ENCODE measurements at places on chromosomes 2 and 18.

- no peak overlapping the region for H3K4me3 ChIP-seq
- H3K27ac ChIP-seq: no peak overlapping the region
- no peaks in the 10 kb centered on the region for H3K27me3 ChIP-seq
- DNase-seq: no peak
- peaks cover 4% of the 10 kb centered on the region for H3K4me1 ChIP-seq
- H3K36me3 ChIP-seq: no peaks in the 10 kb centered on the region
Measured at GRCh38 chr2:23366720-23367119, 18.3 kb upstream of the KLHL29 start.

DNA sequence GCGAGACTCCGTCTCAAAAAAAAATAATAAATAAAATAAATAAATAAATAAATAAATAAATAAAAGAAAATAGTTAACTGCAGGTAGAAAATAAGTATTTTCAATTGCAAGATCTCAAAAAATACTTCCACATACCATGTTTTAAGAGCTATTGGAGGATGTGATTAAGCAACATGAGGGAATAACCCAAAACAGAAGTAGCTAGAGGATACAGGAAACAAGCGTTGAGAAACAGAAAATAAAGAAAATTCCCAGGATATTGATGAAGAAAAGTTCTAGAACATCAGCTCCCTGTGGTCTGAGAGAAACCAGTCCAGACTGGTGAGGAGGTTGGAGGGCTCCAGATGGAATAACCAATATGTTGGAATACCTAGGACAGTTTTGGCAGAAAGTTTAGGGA is 57.3 kb upstream of the RND3 start:
- H3K4me3 ChIP-seq: no peak overlapping the region
- no peaks in the 10 kb centered on the region for H3K36me3 ChIP-seq
- no peaks in the 10 kb centered on the region for H3K27me3 ChIP-seq
- no peak for DNase-seq

DNA sequence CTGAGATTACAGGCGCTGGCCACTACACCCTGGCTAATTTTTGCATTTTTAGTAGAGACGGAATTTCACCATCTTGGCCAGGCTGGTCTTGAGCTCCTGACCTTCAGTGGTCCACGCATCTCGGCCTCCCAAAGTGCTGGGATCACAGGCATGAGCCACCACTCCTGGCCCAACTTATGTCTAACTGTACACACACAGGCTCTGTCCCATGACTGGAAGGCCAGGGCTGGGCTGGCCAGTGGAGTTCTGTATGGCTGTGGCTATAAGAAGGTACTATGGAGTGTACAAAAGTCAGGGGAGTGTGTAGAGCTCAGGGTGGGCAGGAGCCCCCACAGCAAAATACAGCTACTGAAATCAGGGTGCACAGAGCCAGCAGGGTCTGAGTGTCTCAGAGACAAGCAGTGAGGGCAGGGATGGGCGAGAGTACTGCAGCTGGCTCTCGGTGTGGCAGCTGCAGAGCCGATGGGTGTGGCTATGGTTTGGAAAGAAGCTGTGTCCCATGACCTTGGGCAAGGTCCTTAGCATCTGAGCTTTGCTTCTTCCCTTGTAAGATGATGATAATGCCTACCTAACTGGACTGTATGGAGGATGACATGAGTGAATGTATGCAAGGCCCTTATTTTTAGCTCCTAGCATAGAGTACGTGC is 10.4 kb upstream of the MSGN1 start:
- H3K4me1 ChIP-seq: peaks cover 24% of the 10 kb centered on the region
- H3K27ac ChIP-seq: no peak overlapping the region
- no peaks in the 10 kb centered on the region for H3K36me3 ChIP-seq
- H3K27me3 ChIP-seq: no peaks in the 10 kb centered on the region
- no peak for DNase-seq

DNA sequence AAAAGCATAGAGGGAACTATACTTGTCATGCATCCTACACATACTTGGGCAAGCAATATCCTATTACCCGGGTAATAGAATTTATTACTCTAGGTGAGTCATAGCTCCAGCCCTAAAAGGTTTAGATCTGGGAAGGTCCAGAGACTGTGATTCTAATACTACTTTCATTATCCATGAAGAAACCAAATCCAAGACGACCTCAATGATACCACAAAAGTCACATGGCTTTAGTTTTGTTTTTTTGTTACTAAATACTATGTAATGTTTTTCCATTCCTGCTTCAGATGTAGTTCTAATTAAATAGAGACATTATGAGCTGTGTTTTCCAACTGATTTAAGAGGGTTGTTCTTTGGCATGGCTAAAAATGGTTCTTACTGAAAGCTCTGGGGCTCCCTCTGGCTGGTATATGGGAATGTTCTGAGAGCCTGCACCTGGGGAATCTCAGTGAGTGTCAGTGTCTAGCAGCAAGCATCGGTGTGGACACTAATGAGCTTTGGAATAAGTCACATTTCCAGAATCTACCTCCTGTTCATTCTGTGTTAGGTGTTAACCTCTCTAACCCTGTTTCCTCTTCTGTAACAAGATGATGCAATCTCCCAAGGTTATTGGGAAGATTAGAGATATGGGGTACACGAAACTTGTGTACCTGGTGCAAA is 20.5 kb upstream of the IL1RL2 start:
- H3K36me3 ChIP-seq: no peaks in the 10 kb centered on the region
- H3K4me3 ChIP-seq: no peak overlapping the region
- no peak overlapping the region for H3K27ac ChIP-seq
- no peaks in the 10 kb centered on the region for H3K27me3 ChIP-seq
- no peak for DNase-seq

DNA sequence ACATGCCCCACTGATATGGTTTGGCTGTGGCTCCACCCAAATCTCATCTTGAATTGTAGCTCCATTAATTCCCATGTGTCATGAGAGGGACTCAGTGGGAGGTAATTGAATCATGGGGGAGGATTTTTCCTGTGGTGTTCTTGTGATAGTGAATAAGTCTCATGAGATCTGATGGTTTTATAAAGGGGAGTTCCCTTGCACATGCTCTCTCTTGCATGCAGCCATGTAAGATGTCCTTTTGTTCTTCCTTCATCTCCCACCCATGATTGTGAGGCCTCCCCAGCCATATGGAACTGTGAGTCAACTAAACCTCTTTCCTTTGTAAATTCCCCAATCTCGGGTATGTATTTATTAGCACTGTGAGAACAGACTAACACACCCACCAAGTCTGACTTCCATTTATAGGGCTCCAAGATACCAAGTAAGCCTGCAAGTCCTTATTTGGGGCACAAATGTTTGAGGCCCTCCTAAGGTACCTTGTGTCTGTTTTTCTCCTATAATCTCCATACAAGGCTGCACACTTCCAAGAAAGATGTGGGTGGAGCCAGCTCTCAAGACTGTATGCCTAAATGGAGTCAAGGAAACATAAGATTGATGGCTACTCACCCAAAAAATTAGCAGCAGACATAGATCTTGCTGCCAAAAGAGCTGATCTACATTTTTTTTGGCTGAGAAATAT is 364.7 kb downstream of the TXNL1 start:
- H3K27ac ChIP-seq: no peak overlapping the region
- no peak for DNase-seq
- no peaks in the 10 kb centered on the region for H3K27me3 ChIP-seq
- no peak overlapping the region for H3K4me3 ChIP-seq
- H3K36me3 ChIP-seq: no peaks in the 10 kb centered on the region

DNA sequence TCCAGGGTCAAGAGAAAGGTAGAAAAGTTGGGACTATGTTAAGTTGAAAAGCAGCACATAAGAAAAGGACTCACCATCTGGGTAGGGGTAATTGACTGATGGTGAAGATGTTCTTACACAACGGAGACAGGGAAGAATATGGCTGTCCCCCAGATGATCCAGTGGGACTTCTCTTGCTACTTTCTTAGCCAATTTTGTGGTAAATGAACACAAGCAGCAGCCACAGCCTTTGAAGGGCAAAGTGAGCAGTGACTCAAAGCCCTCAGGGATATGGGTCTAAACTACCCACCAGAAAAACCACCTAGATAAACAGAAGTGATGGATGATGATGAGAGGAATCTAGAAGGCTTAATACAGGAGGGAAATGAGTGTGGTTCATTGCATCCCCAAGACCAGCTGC is 65.8 kb upstream of the SLC9A2 start:
- H3K27ac ChIP-seq: no peak overlapping the region
- no peak overlapping the region for H3K4me3 ChIP-seq
- no peaks in the 10 kb centered on the region for H3K36me3 ChIP-seq
- H3K4me1 ChIP-seq: no peaks in the 10 kb centered on the region
- no peak for DNase-seq

All from GM12878 (cell line).